ENCODE measurements at places on chromosomes 13 and 19. TPM values are rescaled to one million over a fixed set of nuclear protein-coding genes. Genes with fewer than 3 reads are reported as not detected.

HIF3A gene
- not detected for total RNA-seq

- DNase-seq: no peak
Observed at GRCh38 chr19:17505223-17505622, 6.2 kb upstream of the PGLS start.

GRCh38 chr13:55990631-55991030 lies 1150.1 kb upstream of the PRR20A start:
- DNase-seq: no peak

GRCh38 chr13:80530191-80530590 lies 189.3 kb upstream of the SPRY2 start:
- no peak for DNase-seq

GRCh38 chr19:41705393-41706174 lies 2.8 kb upstream of the CEACAM5 start:
- no peak for DNase-seq

DNA sequence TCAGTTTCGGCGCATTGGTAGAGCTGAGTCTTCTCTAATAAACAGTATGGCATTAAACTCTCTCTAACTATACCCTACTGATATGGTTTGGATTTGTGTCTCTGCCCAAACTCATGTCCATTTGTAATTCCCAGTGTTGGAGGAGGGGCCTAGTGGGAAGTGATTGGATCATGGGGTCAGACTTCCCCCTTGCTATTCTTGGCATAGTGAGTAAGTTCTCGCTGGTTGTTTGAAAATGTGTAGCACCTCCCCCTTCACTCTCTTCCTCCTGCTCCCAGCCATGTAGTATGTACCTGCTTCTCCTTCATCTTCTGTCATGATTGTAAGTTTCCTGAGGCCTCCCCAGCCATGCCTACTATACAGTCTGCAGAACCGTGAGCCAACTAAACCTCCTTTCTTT lies 682.7 kb upstream of the ARGLU1 start:
- DNase-seq: no peak

Data from Panc1 (cell line).